ENCODE measurements at places on chromosomes 16 and 17. TPM values are rescaled to one million over a fixed set of nuclear protein-coding genes. Genes with fewer than 3 reads are reported as not detected.

GRCh38 chr16:55834049-55834448 is 1.2 kb upstream of the CES1 start:
- no peak for DNase-seq

GRCh38 chr17:30005709-30006320 is 64.4 kb downstream of the EFCAB5 start:
- peak; percentile 73 for DNase-seq

GRCh38 chr17:78785663-78786057 is 3.6 kb upstream of the CYTH1 start:
- no peak for DNase-seq

GRCh38 chr16:85629853-85630252 is 16.7 kb downstream of the GSE1 start:
- DNase-seq: no peak

DNA sequence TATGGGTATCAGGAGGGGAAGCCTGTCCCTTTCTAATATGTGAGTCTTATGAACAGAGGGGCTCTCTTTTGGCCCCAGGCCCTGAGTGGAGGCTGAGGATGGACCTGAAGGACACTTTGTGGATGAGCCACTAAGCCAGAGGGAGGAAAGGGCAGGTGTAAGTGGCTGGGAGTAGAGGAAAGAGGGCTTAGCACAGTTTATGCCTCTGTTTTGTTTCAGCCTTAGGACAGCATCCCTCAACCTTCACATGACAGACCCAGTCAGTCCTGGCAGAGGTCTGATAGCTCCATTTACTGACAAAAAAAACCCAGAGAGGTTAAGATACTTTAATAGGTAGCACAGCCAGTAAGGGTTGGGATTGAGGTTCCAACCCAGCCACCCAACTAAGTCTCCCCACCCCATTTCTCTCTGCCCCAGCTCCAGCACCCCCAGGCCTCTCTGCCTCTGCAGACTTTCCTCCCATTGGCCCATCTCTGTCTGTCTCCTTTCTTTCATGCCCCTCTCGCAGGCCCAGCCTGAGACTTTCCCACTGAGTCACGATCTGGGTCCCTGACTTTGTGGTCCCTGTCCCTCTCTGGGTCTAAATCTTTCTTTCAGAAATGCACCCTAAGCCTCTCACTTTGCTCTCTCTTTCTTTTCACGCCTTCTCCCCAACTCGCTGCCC is 4.7 kb upstream of the TBX21 start:
- DNase-seq: no peak

DNA sequence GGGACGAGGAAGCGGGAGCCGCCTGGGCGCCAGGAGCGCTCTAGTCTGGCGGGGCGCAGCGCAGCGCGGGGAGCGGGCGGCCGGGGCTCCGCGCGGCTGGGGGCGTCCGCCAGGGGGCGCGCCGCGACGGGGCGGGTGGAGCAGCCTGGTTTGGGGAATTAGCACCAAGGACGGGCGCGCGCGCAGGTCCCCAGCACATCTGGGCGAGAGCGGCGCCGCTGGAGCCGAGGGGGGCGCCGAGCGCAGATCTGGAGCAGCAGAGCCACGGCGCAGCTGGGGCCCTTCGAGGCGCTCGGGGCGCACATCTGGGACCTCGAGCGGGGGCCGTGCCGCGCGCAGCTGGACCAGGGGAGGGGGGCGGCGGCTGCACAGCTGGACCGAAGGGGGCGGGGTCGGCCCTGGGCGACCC is at the start of gene NXPH3:
NXPH3 (plus strand) TSS at position 193 of the 409 bp plus-strand sequence. CDS start 349 bp downstream, outside the sequence.
- peak; percentile 58 for DNase-seq

GRCh38 chr17:44539673-44540072 is 17.6 kb upstream of the FZD2 start:
- DNase-seq: no peak

GRCh38 chr17:68378268-68379176 is 78.8 kb downstream of the WIPI1 start:
- DNase-seq: peak; percentile 96

GRCh38 chr16:81384006-81384405 is 60.6 kb upstream of the CMIP start:
- DNase-seq: peak; percentile 67

GRCh38 chr16:26981266-26981938 is 85.3 kb upstream of the C16orf82 start:
- DNase-seq: peak; percentile 5

DNA sequence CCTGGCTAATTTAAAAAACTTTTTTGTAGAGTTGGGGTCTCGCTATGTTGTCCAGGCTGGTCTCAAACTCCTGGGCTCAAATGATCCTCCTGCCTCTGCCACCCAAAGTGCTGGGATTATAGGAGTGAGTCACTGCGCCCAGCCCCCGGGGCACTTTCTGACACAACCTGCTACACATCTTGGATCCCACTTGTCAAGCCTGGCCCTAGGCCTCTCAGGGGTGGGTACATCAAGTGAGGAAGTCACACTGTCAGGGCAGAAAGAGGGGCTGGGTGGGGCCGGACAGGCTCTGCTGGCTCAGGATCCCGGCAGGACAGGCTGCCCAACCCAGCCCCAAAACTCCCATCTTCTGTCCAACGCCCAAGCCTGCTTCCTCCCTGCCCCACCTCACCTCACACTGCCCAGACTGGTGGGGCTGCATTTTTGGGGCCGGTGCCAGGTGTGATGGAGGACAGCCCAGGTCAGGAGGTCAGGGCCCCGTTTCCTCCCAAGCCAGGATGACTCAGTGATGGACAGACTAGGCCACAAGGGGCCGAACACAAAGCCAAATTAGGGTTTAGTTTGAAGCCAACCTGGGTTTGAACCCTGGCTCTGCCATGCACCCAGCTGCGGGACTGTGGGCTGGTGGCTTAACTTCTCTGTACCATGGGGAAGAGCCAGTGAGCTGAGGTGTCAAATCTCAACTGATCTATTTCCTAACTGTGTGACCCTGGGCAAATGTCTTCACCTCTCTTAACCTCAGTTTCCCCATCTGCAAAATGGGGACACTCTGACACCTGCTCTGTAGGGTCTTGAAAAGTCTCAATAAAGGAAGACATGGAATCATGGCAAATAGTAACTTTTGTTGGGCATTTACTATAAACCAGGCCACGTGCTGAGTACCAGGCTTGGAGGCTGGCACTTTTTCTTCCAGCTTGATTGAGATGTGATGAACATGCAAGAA is 8.9 kb upstream of the PPL start:
- no peak for DNase-seq

DNA sequence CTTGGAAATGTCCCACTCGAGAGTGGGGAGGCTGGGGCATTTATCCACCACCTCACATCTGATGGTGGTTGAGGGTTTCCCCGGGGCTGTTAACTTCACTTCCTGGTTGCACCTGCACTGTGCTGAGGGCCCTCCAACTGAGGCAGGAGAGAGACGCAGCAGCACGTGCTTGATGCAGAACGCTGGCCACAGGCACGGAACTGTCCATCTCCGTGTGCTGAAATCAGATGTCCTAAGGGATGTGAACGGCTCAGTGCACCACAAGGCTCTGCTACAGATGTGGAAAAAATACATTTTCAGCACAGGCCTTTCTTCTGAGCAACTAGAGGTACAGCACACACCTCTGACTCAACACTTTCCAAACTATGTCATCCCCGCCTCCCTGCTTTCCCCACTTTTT is 114.8 kb upstream of the C16orf82 start:
- DNase-seq: peak; percentile 57

- no peak for DNase-seq
Observed at GRCh38 chr16:60582528-60582927, 1453.7 kb downstream of the CDH8 start.

- DNase-seq: no peak
Observed at GRCh38 chr16:89549007-89549700, 11.3 kb upstream of the RPL13 start.

GRCh38 chr17:65109990-65110680 is 27.0 kb upstream of the RGS9 start:
- DNase-seq: no peak

- peak; percentile 98 for DNase-seq
Observed at GRCh38 chr17:28318759-28319597, at the start of gene TMEM97. Gene TMEM97 (plus strand): TSS chr17:28319200. CDS start chr17:28319240, 40 bp downstream.

DNA sequence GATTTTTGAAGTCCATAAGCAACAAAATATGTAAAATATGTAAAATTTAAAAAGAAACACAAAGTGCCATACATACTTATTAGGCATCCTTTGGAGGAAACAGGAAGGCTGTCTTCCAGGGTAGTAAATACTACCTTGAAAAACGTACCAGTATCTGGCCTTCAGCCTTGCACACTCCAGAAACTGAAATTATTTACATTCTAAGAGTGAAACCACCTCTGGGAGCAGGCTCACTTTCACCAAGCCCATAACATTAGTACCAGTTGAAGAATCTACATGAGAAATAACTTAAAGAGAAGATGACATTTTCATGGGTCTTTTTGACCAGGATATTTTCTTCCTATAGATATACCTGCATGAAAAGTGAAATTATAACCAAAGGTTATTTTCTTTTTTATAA is 6.4 kb downstream of the KRTAP9-1 start:
- no peak for DNase-seq

GRCh38 chr17:80441598-80442322 is 26.8 kb downstream of the ENDOV start:
- no peak for DNase-seq

DNA sequence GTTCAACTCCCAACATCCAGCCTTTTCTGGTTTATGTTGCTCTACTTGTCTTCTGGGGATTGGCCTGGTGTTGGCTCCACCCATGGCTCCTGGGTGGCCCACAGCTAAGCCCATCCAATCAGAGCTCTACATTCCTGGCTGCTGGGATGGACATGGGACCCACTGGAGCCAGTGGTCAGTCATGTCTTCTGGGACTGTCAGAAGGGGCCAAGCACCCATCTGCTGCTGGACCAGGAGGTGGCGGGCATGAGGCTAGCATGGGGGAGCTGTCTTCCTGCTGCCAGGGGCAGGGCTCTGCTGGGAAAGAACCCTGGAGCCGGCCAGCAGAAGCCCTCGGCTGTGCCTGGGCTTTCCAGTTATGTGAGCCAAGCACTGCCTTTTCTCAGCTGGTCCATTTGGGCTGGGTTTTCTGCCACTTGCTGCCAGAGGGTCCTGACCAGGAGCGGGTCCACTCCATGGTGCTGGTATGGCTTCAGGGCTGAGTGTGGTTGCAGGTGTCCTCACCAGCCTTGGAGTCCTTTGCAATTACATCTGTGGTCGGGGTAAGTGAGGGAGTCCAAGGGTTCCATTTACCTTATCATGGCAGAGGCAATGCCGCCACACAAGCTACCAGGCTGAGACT is 17.4 kb upstream of the ZNF469 start:
- no peak for DNase-seq

DNA sequence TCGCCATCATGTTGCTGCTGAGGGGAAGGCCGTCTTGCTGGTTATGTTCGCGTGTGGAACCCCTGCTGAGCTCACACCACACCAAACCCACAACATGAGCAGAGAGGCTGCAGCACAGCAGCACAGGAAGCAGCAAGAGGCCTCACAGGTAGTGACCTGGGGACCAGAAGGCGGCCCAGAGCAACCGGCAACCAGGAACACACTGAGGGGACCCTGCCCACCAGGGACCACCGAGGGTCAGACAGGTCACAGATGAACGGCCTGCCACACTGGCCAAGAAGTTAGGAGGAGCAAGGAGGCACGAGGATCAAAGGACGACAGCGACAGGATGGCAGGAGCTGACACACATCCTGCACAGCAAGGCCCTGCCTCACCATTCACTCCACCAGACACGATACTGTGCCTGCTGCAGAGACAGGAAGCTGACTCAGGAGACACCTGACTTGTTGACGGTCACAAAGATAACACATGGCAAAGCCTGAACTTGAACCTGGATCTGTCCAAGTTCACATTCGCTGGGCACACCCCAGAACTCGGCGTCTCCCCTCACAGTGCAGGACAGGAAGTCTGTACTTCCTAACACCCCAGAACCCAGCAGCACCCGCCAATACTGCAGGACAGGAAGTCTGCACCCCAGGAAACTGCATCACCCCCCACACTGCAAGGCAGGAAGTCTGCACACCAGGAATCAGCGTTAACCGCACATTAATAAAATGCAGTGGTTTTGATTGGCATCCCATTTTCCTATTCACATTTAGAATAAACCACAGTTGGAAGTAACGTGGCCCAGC is 98.5 kb downstream of the ZNF778 start:
- no peak for DNase-seq

GRCh38 chr17:19003543-19004420 is 782 bp downstream of the FAM83G start:
- DNase-seq: peak; percentile 18

GRCh38 chr16:1333149-1333812 is at the start of gene BAIAP3:
Gene BAIAP3 (plus strand): TSS chr16:1333645. CDS start chr16:1338550, 4,905 bp downstream.
- peak; percentile 52 for DNase-seq

GRCh38 chr16:3157229-3158025 is 22.6 kb downstream of the ZNF213 start:
- peak; percentile 93 for DNase-seq

DNA sequence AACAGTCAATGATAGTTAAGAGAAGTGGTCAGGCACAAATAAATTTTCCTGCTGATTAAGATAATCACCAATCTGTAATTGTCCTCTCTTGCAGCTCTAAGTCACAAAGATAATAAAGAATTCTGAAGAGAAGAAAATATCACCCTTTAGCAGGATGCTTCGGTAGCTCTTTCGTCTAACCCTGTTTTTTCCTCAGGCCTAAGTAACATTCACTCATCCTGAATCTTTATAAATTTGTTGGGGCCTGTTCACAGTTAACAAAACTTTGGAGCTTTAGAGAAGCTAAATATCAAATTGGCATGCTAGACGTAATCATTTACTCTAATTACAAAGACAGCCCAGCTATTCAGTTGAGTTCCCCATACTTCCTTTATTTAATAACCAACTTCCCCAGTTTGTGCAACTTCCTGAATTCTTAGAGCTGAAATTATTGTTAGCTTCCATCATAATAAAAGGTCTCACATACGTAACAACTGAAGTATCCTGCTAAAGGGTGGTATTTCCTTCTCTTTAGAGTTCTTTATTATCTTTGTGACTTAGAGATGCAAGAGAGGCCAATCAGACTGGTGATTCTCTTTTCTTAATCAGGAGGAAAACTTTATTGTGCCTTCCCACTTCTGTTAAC is 118.6 kb downstream of the TANGO6 start:
- DNase-seq: no peak

GRCh38 chr16:76232704-76233103 is 44.5 kb upstream of the CNTNAP4 start:
- no peak for DNase-seq

- DNase-seq: no peak
Observed at GRCh38 chr17:18925187-18925586, 26.8 kb upstream of the SLC5A10 start.

GRCh38 chr16:79336437-79337229 is 263.9 kb downstream of the MAF start:
- DNase-seq: no peak

The MCRIP2 gene
- 131 TPM for polyA plus RNA-seq

The CFAP20 gene
- polyA plus RNA-seq: 118 TPM

The MGAT5B gene
- 0.86 TPM for polyA plus RNA-seq

The TSPOAP1 gene
- polyA plus RNA-seq: 77.5 TPM

The NPIPB8 gene
- 2.4 TPM for polyA plus RNA-seq

The ZSWIM7 gene
- 81.6 TPM for polyA plus RNA-seq

The SLFN14 gene
- 0.12 TPM for polyA plus RNA-seq

The KCNJ12 gene
- polyA plus RNA-seq: 11.6 TPM

The GRAPL gene
- polyA plus RNA-seq: not detected

The CES1 gene
- polyA plus RNA-seq: not detected

All from cardiac muscle cell (in vitro differentiated cells and primary cell).